AG04449 (cell line): ENCODE measurements at places on chromosomes 16 and 17.

DNA sequence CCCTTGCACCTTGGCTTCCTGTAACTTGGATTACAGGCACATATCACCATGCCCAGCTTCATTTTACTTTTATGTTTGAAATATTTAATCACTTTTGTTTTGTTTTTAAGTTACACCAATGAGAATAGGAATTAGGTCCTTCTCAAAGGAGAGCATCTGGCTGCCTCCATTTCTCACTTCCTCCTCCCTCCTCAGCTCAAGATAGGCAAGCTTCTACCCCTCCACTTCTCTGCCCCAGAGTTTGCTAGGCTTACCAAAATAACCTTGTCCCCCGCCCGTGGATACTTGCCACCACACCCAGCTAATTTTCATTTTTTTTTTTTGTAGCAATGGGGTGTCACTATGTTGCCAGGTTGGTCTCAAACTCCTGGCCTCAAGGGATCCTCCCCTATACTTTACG, 17.9 kb downstream of the GABARAPL2 start:
- DNase-seq, result no peak

GRCh38 chr17:75681289-75681688, 14.2 kb downstream of the SAP30BP start:
- no peak for DNase-seq

GRCh38 chr17:63173450-63173849, 207.4 kb downstream of the TANC2 start:
- no peak for DNase-seq

GRCh38 chr16:47949714-47950113, 206.1 kb downstream of the ABCC12 start:
- DNase-seq, result no peak

GRCh38 chr16:85992359-85992758, 93.4 kb downstream of the IRF8 start:
- no peak for DNase-seq
